Kidney epithelial cell (primary cell): ENCODE measurements at places on chromosomes 5 and 9.

DNA sequence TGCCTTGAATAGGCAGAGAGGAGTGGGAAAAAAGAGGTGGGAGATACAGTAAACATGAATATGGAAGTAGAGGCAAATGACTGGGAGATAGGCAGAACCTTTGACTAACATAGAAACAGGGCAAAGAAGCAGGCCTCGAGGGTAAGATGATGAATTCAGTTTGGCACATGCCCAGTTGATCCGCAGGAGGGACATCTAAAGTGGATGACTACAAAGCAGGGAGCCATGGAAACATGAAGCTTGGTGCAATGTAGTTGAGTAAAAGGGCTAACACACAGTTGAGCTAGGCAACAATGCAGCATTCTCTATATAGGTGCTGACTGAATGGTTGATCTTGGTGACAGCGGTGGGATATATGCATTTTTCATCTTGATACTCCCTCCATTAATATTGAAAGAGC lies 253.8 kb downstream of the DMRT2 start:
- no peak for DNase-seq

- no peak for DNase-seq
These were observed 43.4 kb downstream of the NADK2 start for GRCh38 chr5:36198281-36198680.

DNA sequence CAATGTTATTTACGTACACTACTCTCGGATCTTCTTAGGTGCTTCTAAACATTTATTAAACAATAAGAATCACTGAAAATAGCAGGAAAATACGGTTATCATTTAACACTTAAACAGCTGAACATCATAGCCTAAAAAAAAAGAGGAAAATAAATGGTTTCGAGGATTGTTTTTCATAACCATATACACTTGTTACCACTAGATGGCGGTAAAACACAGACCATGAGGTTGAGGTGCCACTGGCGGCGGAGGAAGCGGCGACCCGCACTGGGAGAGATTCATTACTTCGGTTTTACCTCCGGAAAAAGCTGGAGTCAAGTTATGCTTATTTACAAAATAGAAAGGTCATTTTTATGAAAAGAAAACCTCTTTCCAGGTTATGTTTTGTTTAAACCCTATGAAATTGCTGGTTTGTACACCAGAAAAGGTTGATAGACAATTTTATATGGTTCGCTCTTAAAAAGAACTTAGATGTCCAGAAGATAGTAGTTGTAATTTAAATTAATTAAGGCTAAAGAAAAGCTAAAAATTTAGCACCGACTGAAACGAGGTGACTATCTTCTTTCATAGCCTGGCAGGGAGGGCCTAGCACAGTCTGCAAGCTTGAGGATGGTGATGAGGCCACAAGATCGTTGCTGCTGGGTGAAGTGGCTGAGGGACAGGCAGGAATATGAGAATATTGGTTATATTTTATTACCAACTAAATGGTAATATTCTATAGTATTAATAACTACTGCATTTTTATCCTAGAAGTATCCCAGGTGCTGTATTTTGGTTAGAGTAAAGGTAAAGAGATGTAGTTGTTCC lies 605.7 kb downstream of the RAB3C start:
- peak; percentile 32 for DNase-seq

- no peak for DNase-seq
These were observed 134.2 kb upstream of the C6 start for GRCh38 chr5:41347569-41347968.

- no peak for DNase-seq
These were observed 167.8 kb upstream of the CCNG1 start for GRCh38 chr5:163269624-163270023.

DNA sequence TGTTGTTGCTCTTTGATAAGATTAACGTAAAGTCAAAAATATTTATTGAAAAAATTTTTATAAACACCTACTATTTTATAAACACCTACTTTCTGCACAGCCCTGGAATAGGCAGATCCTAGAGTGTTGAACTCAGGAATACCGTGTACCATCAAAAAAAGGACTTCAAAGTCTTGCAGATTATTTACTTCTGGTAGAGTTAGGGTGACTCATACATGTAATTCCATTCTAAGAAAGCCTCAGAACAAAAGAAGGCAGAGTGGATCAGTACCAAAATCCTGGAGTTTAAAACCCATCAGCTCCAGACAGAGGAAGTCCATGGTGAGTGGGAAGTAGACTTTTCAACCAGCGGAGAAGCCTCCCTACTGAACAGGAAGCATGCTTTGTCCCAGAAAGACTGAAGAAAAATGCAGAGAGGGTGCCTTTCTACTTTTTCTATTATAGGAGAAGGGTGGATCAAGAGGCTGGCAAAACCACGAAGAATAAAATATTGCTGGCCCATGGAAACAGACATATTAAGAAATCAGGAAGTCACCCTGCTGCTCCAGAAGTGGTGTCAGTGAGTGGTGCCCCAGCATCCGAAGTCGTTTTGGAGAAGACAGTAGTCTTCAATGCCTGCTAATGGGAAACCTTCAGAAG lies 45.1 kb upstream of the DAB2 start:
- no peak for DNase-seq

- DNase-seq: no peak
These were observed 439.1 kb downstream of the RAB3C start for GRCh38 chr5:59021837-59022514.

DNA sequence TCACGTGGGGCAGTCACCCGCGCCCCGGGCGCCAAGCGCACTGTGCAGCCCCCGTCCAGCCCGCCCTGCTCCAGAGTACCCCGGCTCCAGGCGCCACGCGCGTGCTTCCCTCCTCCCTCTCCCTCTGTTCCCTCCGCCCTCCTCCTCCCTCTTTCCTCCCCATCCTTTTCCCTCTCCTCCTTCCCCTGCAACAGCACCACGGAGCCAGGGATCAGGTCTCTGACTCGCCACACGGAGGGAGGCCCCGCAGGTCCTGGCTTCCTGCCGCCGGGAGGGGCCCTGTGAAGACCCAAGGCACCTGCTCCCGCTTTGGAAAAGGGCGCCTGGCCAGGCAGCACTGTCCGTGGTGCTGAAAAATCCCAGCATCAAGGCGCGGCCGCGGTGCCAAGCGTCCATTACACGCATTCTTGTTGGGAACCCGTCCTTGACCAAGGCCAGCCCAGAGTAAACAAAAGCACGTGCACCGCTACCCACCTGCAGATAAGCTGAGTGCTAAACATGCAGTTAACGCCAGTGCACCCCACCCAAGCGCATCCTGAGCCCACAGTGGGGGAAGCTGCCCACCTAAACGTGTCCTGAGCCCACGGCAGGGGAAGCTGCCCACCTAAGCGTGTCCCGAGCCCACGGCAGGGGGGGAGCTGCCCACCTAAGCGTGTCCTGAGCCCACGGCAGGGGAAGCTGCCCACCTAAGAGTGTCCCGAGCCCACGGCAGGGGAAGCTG lies 21.7 kb downstream of the SLC6A18 start:
- no peak for DNase-seq

- DNase-seq: no peak
These were observed 402.5 kb upstream of the SLC24A2 start for GRCh38 chr9:20191228-20191840.

DNA sequence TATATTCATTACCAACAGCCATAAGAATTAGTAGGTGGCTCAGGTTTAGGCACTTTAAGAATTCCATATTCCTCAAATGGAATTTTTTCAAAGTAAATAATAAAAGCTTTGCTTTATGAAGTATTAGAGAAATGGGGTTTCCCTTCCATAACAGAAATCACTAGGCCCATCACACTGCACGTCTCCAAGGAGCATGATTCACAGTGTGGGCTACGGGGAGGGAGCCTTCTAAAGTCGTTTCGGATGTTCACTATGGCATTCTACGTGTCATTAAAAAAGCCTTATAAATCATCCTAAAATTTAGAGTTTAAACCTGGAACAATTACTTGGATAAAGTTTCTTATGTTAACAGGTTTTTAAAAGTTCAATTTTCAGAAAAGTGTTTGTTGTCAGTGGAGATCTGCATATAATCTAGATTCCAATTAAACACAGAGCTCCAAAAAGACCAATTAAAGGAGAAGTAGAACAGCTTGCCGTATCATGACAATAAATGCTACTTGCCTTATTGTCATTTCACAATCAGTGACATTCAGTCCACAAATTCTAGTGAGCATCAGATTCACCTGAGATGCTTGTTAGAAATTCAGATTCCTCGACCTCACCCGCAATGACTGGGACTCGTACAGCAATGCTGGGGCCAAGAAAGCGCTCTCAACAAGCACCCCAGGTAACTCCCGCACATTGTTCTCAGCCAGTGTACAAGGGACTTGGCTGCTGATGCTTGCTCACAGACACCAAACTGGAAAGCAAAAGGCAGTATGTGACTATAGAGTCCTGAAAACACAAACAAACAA lies 115.7 kb downstream of the NFIB start:
- no peak for DNase-seq

- DNase-seq: no peak
These were observed 103.2 kb upstream of the BASP1 start for GRCh38 chr5:17114233-17114632.

DNA sequence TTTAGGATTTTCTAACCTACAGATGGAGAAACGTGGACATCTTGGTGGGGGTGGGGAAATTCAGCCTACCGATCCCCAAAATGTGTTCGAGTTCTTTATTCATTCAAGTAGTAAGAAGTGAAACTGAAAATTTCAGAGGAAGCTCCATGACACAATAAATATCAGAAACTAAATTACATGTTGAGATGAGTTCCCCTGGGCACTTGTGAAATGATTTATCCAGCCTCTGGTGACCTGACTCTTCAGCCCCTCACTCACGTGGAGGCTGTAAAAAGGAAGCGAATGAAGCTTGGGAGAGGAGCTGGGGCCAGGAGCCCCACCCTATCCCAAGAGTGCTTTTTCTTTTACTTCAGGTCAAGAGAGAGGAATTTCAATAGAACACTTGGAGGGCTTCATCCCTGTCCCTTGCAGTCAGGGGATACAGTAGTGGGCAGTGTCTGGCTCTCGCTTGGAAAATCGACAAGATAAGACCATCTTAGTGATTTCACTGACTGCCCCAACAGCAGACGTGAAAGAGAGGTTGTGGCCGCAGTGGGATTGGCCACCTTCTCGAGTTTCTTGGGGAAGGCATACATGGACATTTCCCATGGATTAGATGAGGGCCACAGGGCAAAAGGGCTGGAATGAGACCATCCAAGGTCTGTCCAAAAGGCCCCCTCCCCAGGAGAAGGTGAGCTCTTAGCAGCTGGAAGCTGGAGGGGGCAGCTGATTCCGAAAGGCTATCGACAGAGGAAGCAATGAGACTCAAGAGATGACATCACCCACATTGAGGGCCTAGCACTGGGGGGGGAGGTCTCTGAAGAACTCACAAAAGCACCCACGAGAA lies 76.8 kb upstream of the SH3PXD2B start:
- DNase-seq: no peak

DNA sequence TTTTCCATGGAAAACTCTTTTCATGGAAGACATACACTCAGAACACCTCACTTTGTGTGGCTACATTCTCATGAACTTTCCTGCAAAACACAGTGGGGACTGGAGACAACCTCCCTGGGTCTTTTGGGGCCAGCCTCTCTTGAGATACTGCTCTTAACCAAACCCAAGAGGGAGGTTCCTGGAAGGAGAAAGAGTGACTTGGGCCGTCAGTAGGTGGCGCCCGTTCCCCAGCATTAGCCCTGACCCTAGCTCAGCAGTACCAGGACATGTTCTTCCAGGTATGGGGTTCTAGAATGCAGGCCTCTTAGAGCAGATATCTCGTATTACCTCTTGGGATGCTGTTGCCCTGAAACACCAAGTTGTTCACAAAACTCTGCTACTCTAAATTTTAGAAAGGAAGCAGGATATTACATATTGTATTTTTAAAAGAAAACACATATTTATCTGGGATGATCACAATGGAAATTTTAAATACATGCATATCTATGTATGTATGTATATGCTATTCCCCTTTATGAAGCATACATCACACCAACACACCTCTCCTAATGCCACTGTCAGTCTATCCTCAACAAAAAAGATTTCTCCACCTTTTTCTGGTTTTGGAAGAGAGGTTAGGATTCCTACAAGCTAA lies 15.8 kb upstream of the GLIS3 start:
- DNase-seq: no peak

DNA sequence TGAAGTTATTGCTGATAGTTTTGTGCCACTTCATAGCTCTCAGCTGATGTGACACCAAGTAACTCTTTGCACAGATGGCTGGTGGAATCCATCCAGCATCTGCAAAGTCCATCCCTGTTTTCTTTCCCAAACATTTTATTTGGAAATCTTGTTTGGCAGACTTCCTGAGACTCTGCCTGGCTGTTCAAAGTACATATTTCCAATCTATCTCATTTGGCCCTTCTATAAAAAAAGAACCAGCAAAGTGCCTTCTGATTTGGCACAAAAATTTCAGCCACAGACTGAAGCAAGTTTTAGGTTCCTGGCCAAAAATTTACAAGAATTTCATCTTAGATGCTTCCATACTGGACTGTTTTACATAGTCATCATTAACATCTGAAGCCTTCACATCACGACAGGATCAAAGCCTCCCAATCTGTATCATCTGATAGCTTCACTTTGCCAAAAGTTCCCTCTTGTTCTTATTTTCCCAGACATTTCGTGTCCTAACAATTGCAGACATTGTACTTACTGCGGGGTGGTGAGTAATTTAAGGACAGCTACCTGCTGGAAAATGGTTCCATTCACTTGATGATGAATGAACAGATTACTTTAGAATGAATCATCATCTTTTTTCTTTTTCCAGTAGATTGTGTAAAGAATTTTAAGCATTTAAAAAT lies 377.3 kb downstream of the KIAA0825 start:
- peak; percentile 25 for DNase-seq

GRCh38 chr9:15357050-15357653 lies 50.1 kb upstream of the TTC39B start:
- DNase-seq: no peak

- DNase-seq: no peak
These were observed 2403.7 kb upstream of the C9orf72 start for GRCh38 chr9:29976981-29977380.

- DNase-seq: no peak
These were observed 135.3 kb upstream of the RPS23 start for GRCh38 chr5:82413302-82414040.

- DNase-seq: peak; percentile 53
These were observed 9.6 kb upstream of the NME5 start for GRCh38 chr5:138148811-138149210.

DNA sequence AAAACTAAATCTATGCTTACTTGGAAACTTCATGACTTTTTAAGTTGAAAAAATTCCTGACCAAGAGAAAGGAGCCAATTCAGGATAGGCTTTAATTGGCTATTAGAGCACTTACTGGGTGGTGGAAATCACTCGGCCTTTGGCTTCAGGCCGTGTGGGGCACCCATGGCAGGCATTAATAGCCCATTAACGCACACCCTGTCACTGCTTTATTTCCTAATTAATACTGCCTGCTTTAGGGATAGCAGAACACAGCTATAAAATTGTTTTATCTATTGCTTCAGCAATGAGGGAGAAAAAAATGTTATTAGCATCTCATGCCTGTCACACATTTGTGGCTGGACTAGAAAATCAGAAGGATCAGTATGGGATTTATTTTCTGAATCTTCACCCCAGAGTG lies 58.1 kb downstream of the PSAT1 start:
- DNase-seq: no peak

- no peak for DNase-seq
These were observed 107.9 kb upstream of the FREM1 start for GRCh38 chr9:15018096-15018637.
